Fibroblast of skin of scalp (primary cell): ENCODE measurements at places on chromosomes 7 and 10.

DNA sequence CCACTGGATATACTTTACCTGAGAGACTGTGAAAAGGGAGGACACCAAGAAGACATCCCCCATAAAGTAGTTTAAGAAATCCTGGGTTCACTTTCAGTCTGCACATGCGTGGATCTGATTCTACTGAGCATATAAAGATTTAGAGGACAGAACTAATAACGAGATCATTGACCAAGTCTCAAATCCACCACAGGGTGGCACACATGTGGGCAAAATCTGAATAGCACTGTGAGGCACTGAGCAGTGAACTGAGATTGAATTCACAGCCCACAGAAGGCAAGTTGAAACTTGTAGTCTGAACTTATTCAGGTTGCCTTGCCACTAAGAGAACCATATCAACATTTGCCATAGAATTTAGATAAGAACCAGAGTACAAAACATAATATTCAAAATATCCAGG, 818.6 kb downstream of the GRID1 start:
- peak; percentile 33 for DNase-seq

- DNase-seq: no peak
Observed at GRCh38 chr10:6753644-6754043, 173.6 kb upstream of the PRKCQ start.

DNA sequence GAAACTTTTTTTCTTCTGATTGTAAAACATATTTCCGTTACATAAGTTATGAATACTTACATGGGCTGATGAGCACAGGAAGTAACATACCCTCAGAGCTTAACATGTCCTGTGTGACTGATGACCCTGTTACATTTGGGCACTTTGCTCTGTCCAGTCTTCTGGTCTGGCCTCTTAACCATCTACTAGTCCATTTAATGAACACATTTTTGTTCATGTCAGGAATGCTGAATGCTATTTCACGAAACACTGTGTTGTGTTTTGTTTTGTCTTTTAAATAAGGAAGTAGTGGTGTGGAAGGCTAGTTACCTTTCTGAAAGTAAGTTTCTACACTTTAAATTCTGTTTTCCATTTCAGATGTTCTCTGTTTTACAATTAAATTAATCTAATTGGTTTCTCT, 77.7 kb downstream of the RBM33 start:
- DNase-seq: no peak

DNA sequence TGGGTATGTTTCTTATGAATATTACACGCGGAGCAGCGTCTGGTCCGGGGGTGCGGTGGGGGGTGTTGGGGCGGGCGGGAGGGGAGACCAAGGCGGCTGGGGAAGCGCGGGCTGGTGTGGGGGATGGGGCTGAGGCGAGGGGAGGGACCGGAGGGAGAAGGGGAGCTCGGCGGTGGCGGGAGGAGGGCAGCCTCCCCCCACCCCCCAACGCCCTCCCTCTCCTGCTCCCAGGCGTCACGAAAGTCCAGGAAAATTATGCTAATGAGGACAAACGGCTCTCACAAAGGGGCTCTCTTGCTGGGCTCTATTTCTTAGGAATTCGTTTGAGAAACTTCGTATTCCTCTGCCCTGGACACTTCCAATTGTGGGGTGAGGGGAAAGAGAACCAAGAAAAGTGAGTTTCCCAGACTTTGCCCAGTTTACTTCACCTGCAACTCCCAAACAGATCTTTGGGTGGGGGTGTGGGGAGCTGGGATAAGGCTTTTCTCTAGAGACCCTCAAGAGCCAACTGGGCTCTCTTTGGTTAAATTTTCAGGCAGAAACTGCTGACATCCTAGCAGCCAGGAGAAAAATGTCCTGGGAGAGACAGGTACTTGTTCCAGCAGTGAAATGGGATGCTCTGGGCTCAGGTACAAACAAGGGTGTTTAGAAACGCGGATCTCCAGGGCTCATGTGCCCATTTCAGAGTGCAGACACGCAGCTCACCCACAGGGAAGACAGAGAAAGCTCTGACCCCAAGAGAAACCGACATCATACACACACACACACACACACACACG, 11.7 kb upstream of the HOXA2 start:
- DNase-seq: no peak
